ENCODE measurements at places on chromosomes 4 and X. TPM values are rescaled to one million over a fixed set of nuclear protein-coding genes. Genes with fewer than 3 reads are reported as not detected.

RIBC1 gene
- 1.6 TPM for total RNA-seq

UGT2B10 gene
- not detected for total RNA-seq

DSPP gene
- not detected for total RNA-seq

MAOB gene
- not detected for total RNA-seq

LARP1B gene
- 13.7 TPM for total RNA-seq

UGT2B11 gene
- not detected for total RNA-seq

CCKAR gene
- total RNA-seq = 3.1 TPM

TCEANC gene
- 3.9 TPM for total RNA-seq

TMPRSS11D gene
- 0.09 TPM for total RNA-seq

TNIP3 gene
- 0.72 TPM for total RNA-seq

TCEAL7 gene
- 52.5 TPM for total RNA-seq

CDKN2AIP gene
- 8.3 TPM for total RNA-seq

DNA sequence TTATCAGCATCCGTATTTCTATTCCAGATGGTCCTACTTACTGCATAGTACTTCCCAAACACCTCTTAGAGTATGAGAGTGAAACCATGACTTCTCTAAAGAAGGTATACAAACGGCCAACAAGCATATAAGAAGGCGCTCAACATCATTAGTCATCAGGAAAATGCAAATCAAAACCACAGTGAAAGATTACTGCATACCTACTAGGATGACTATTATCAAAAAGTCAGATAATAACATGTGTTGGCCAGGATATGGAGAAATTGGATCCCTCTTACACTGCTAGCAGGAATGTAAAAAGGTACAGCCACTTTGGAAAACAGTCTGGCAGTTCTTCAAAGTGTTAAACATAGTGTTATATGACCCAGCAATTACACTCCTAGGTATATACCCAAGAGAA is 215.3 kb upstream of the CXorf66 start:
- DNase-seq = peak; percentile 86

DNA sequence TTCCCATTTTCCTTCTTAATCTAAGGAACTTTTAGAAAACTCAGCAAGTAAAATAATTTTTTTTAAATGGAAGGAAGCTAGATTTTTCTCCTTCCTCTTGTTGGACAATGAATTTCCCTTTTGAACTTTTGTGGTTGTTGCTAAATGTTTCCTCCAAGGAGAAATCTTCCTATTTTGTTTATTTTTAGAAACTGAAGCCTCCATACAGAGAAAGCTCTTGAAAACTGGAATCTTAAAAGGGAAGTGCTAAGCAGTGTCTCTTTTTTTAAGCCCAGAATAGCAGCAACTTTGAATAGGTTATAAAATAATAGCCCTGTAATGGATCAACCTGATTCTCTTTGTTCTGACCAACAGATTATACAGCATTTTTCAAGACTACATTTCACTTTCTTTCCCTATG is 15.1 kb upstream of the DCLK2 start:
- DNase-seq = no peak

GRCh38 chr4:183571350-183571941 is 66.6 kb downstream of the ING2 start:
- DNase-seq = no peak

DNA sequence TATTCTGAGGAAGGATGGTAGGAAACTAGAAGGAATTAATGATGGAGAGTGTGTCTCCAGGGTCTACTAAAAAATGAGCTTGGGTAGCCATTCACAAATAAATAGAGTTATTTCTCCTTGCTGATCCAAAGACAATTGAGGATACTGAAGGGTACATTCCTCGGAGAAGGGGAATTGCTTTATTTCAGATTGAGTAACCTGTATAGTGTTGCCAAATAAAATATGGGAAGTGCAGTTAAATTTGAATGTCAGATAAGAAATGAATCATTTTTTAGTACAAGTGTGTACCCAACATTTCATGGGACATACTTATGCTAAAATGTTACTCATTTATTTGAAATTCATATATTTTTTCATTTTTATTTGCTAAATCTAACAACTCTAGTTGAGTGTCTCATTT is 16.0 kb upstream of the VSIG1 start:
- peak; percentile 48 for DNase-seq

DNA sequence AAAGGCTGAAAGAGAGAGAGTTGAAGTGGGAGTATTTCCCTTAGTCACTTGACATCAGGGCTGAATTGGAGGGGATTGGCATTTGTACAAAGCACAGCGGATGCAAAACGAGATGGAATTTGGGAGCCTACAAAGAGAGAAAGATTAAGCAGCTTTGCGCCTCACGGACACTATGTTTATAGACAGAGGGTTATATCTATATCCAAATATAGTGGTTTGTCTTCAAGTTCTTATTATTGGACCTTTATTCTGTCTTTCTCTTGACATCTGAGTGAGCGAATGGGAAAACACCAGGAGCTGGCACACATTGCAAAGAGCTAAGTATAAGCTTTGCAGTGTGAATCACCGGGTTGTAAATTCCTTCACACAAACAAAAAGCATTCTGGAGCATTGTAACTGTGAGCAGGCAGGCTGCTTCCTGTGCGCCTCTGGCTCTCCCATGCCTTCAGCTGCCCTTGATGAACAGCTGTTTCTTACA is 500.2 kb downstream of the STIM2 start:
- peak; percentile 91 for DNase-seq

DNA sequence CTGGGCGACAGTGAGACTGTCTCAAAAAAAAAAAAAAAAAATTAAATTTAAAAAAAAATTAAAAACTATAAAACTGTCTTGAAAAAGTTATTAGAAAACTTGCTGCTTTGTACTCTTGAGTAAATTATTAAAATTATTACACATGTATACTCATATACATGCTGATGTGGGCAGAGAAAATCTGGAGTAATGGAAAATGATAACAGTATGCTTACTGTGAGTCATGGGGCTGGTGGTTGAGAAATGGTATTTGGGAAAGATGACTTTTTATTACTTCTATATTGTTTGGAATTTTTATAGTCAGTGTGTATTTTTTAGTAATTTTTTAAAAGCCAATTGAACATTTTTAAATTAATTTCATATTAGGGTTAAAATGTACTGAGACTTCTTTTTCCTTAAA is 7.5 kb downstream of the YY2 start:
- DNase-seq = peak; percentile 21

GRCh38 chrX:154097003-154097588 is 421 bp downstream of the MECP2 start:
- peak; percentile 55 for DNase-seq

DNA sequence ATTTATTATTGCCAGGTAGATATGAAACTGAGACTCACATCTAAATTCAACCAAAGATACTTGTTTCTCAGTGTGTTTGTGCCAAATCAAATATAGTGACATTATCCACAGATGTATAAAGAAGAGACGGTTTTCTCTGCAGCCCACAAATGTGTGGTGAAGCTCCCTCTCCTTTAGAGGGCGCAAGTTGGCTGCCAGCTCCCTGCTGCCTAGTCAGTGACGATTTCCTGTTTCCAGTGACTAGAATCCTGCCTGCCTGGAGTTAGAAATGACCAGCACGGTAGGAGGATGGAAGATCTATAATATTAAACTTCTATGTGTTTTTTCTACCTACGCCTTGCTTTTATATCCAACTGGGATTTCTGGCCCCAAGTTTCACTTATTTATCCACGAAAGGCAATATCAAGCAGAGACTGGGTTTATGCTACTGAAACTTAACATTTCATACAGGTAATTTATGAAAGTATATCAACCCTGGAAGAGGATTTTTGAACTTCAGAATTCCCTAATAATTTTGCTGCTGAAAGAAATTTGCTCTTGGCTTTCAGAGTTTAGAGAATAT is 1793.7 kb upstream of the TENM3 start:
- DNase-seq = no peak

- peak; percentile 39 for DNase-seq
Measured at GRCh38 chrX:97021680-97022079, 138.0 kb downstream of the RPA4 start.

GRCh38 chr4:19739101-19739651 is 512.5 kb upstream of the SLIT2 start:
- peak; percentile 79 for DNase-seq

DNA sequence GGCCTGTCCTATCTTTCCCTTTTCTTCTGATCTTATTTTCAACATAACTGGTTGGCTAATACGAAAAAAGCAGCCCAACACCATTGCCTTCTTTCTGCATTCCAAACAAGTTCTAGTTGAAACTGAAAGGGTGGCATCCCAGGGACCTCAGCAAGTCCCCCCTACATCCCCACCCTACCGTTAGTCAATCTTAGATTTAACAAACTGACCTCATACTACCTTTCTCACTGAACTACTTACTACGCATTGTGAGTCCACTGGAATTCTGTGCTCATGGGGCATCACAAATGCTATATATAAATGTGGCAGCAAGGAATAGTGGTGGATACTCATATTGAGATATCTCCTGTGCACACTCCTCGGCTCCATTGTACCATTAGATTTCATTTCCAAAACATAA is 33.1 kb upstream of the FGF5 start:
- no peak for DNase-seq

DNA sequence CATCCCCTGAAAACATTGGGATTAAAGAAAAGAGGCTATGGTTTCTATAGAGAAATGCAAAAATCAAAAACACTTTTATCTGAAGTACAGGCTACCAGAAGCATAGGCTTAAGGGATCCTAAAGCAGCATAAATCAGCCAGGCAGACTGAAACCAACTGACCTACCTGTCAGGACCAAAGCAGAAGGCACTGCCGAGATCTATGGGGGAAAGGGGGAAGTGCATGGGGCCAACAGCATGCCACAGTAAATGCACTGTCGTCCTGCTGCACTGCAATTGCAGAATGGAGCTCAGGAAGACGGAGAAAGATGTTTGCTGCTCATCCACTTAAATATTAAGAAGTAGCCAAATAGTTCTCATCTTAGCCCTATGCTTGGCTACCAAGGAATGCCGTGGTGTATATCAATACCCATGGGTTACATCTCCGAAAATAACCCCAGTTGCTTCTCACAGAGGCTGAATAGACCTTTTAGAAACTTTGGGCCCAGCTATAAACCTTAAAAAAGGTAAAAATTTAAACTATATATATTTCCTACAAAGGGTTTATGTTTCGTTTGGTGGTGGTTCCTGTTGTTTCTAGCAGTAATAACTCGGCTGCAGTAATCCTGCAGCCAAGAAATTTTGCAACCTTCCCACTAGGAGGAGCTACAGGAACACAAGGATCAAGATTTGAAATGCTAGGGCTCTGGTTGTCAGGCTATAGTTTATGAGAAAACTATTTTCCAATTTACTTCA is 312.2 kb upstream of the DIAPH2 start:
- peak; percentile 80 for DNase-seq

All from fibroblast of the aortic adventitia (primary cell).